ENCODE measurements at places on chromosomes 7 and 10.

- DNase-seq: no peak
Observed at GRCh38 chr10:60044242-60044641, 137.9 kb upstream of the CCDC6 start.

DNA sequence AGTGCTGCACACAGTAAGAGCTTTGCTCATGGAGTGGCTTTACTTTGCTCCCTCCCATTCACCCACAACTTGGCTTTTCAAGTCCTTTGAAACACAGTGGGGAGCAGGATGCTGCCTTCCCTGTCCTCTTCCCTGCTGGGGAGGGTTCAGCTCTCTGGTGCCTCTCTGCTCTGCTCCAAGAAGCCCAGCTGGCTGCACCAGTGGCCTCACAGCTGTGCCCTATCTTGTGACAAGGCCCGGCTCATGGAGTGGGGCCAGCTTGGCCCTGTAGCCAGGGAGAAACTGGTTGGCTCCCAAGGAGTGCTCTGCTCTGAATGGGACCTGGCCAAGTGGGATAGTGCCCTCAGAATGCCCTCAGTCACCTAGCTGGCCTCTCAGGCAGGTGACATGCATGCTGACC lies 212.3 kb upstream of the ZMIZ1 start:
- DNase-seq: no peak

DNA sequence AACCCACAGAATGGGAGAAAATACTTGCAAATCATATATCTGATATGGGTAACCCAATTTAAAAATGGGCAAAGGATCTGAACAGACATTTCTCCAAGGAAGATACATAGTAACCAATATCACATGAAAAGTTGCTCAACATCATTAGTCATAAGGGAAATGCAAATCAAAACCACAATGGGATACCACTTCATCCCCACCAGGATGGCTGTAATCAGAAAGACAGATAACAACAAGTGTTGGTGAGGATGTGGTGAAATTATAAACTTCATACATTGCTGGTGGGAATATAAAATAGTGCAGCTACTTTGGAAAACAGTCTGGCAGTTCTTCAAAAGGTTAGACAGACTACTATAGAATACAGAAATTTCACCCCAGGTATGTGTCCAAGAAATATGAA lies 19.3 kb downstream of the AOC1 start:
- DNase-seq: no peak

GRCh38 chr7:81383846-81384245 lies 386.0 kb downstream of the HGF start:
- no peak for DNase-seq

GRCh38 chr10:128628252-128628651 lies 502.0 kb upstream of the MKI67 start:
- no peak for DNase-seq

GRCh38 chr10:123069246-123069986 lies 60.6 kb downstream of the ACADSB start:
- no peak for DNase-seq

DNA sequence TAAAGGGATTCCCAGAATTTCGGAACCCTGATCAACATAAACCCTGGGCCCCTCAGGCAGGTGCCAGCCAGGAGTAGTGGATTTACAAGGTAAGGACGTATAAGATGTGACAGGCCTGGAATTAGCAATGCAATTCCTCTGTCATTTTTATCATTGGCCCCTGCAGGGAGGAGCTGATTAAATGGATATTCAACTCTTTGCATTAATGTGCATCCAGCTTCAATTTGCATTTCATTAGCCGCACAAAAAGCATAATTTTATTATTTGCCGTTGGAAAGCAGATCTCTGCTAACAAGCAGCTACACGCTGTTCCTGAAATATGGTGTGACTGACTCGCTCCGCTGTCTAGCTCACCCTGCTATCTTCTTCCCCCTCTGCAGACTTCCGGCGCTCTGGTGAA lies 195.8 kb downstream of the RPS24 start:
- no peak for DNase-seq

GRCh38 chr7:157299613-157300368 lies 37.0 kb upstream of the DNAJB6 start:
- DNase-seq: no peak

GRCh38 chr7:26144184-26145080 lies 7.6 kb upstream of the NFE2L3 start:
- DNase-seq: no peak

DNA sequence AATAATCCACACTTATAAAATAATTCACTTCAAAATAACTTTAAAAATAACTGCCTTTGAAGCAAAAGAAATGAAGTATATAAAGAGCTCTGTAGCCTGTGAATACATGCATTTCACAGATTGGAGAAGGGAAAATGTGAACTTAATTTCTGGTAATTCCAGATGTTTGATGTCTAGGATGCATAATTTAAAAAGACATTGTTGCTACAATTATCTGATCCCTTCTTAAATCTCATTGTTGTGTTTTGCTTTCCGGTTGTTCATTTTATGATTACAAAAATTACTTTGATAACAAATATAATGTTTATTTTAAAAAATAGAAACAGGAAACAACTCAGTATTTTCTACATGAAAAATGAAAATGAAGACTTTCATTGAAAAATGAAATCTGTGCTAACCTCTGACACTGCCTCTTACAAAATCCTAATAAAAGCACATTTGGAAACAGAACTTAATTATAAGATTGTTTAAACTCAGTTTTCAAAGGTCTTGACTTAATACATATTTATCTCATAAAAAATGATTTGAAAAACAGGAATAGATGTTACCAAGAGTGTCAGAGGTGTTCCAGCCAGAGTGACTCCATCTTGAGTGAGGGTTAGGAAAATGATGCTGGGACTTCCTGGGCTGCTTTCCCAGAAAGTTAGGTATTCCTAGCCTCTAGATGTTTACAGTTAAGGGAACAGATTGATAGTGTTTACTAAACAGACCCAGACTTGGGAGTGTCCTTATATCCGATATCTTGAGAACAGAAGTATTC lies 516.6 kb upstream of the SEMA3D start:
- DNase-seq: no peak

- no peak for DNase-seq
Observed at GRCh38 chr7:27159266-27160144, 3.0 kb upstream of the HOXA7 start.

GRCh38 chr7:71793251-71793650 lies 618.9 kb downstream of the CALN1 start:
- DNase-seq: no peak

Measured in glomerular endothelial cell (primary cell).